Esophagus squamous epithelium (tissue), 5 donors: ENCODE measurements at places on chromosomes 11 and 22. TPM values are rescaled to one million over a fixed set of nuclear protein-coding genes. Genes with fewer than 3 reads are reported as not detected.

Gene ARHGAP20
- total RNA-seq: 1.6 TPM

Gene OR52A1
- not detected for total RNA-seq

Gene GRIA4
- not detected for total RNA-seq

Gene TYMP
- 281 TPM for total RNA-seq

Gene MYO7A
- 0.97 TPM for total RNA-seq

Gene OR4C45
- not detected for total RNA-seq

- H3K27ac ChIP-seq: no peak overlapping the region
- H3K4me3 ChIP-seq: no peak overlapping the region
- H3K27me3 ChIP-seq: no peaks in the 10 kb centered on the region
- H3K36me3 ChIP-seq: no peaks in the 10 kb centered on the region
- DNase-seq: no peak
- H3K4me1 ChIP-seq: peaks cover 5% of the 10 kb centered on the region
These were observed 133.9 kb downstream of the FBXO7 start for GRCh38 chr22:32608494-32608893.

GRCh38 chr11:11709447-11710239 is 87.8 kb upstream of the GALNT18 start:
- no peaks in the 10 kb centered on the region for H3K27me3 ChIP-seq
- no peaks in the 10 kb centered on the region for H3K4me1 ChIP-seq
- no peak overlapping the region for H3K27ac ChIP-seq

GRCh38 chr22:42985531-42985905 is 29.4 kb downstream of the PACSIN2 start:
- DNase-seq: no peak
- H3K27me3 ChIP-seq: no peaks in the 10 kb centered on the region
- no peak overlapping the region for H3K4me3 ChIP-seq

DNA sequence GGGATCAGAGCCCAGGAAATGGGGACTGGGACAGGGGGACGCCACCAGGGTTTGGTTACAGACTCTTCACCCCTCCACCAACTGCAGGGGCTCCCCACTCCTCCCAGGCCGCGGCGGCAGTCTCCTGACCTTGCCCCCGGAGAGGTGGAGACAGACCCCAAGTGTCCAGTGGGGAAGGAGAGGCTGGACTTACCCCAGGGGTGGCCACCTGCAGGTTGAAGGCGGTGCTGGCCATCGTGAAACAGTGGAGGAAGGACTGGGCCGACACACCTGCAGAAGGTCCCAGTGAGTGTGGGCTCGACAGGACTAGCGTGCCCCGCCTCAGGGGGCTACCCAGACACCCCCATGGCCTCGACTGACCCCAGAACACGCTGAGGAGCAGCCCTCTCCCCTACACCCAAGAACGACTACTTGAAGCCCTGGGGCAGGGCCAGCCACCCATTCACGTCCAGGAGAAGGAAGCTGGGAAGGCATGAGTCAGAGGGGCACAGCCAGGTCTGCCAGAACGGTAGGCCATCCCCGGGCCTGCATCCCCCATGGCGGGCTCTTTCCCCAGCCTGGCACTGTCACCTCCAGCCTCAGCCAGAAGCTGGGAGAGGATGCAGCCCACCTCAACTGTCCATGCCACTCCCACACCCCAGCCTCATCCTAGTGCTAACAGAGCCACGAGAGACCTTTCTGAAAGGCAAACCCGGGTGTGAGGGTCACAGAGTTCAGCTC is 2.3 kb downstream of the GATD1 start:
- peak overlapping the region; percentile 9 for H3K27ac ChIP-seq
- no peaks in the 10 kb centered on the region for H3K27me3 ChIP-seq
- peaks cover 71% of the 10 kb centered on the region for H3K4me1 ChIP-seq
- no peak overlapping the region for H3K4me3 ChIP-seq
- DNase-seq: no peak
